ENCODE measurements at places on chromosomes 7 and 10.
A peak's percentile ranks its signal among the peaks of the same experiment; 100 is the strongest.

DNA sequence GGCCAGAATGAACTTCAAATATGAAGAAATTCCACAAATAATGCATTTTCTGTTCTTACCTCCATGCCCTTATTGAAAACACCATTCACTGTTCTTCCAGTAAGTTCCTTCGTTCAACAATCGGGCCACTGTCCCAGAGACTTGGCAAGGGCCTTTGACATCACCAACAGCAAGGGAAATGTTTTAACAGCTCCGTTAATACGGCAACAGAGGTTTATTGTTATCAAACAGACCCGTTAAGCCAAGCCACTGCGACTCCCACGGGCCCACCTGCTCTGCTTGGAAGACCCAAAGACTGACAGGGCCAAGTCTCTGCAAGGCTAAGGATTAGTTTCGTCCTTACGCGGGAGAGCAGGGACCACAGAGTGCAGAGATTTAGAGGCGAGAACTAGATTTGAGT lies 43.4 kb upstream of the LYZL1 start:
- no peak for DNase-seq

DNA sequence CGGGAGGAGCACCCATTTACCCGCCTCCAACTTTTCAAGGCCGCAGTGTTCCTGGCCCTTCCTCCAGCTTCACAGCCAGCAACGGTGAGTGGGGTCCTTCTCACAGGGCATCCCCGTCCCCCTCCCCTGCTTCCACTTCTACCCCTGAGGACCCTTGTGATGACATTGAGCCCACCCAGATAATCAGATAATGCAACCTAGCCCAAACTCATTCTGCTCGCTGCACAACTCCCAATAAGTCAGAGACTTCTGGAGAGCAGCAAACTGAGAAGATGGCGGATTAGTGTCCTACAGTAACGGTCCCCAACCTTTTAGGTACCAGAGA lies 74.5 kb downstream of the OAT start:
- no peak for DNase-seq

DNA sequence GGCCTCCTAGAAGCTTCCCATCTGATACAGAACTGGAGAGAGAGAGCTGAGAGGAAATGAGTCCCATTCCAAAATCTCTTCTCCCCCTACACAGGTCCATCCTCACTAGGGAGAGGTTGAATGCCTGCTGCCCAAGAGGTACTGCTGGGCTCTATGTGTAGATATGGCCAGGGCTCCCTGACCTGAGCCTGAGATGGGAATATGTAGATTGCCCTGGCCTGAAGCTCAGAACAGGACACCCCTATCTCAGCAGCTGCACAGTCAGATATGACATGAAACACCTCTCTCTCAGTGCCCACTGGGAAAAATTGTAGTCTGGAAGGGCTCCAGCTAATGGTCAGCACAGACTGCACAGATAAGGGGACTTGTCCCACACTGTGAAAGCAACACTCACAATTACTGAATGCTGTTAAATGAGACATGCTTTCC lies 3.1 kb upstream of the IFIT1B start:
- DNase-seq = no peak

- no peak for DNase-seq
These were observed 44.6 kb downstream of the GTF2IRD1 start for GRCh38 chr7:74498354-74498753.

GRCh38 chr7:39951226-39952194 lies 1.5 kb downstream of the CDK13 start:
- DNase-seq = peak; percentile 68

GRCh38 chr10:5830629-5831445 lies 17.6 kb upstream of the GDI2 start:
- DNase-seq = no peak

DNA sequence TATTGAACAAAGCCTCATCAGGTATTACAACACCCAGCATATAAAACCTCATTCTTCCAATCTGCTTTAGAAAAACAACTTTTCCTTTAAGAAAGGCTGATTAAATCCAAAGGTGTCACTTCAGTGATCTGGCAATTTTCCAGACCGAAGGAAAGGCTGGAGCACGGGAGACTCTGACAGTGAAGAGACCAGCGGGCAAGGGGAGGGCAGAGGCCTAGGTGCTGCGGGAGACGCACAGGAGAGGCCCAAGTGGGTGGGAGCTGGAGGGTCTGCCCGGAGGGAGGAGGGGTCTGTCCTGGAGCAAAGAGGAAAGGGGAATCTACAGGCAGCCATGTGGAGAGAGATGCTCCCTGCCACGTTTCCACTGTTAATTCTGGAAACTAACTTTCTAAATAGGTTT lies 24.3 kb upstream of the PPP2R2D start:
- no peak for DNase-seq

- no peak for DNase-seq
These were observed 12.1 kb downstream of the VIM start for GRCh38 chr10:17240096-17240495.

DNA sequence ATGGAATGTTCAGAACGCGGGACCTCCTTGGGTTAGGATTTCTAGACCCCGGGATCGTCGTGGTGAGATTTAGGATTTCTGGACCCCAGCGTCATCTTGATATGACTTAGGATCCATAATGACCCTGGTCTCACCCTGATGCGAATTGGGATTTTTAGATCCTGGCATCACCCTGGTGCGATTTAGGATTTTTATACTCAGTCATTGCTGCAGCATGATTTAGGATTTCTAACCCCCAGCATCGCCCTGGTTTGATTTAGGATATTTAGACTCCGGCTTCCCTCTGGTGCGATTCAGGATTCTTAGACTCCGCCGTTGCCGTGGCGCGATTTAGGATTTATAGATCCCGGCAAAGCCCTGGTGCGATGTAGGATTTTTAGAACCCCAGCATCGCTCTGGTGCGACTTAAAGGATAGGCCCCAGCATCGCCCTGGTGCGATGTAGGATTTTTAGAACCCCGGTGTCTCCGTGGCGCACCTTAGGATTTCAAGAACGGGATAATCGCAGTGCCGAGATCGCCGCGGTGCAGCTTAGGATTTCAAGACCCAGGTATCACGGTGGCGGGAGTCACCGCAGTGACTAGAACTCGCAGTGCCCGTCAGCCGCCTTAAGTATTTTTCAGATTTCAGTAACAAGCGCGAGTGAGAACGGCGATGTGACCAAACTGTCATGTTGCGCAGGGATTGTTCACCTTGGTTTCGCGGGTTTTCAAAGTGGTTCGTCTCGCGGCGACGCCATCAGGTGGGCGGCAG lies 814 bp downstream of the MEST start:
- DNase-seq = no peak
